ENCODE measurements at places on chromosomes 3 and 15.

DNA sequence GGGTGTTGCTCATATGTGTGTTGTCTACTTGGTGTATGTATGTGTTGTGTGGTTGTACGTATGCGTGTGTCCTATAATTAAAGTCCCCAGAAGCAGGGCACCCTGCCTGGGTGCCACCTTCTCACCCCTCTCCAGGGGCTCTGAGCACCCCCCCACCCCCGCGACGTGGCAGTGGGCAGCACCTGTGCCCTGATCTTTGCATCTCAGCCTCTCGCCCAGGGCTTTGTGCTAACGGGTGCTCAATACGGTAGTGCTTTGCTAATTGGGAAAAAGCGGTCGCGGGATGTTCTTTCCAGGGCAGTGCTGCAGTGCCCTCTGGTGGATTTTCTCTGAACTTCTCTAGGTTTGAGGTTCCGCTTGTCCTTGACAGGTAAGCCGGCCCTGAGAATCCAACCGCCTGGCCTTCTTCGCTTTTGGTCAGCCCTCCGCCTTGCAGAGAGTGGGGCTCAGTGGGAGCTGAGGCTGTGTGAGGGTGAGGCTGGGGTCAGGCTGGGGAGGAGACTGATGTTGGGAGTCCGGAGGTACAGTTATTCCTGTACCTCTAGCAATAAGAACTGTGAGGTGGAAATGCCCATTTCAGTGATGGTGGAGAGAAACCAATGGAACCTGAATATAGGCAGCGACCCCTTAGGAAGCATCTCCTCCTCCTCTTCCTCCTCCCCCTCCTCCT, 17.6 kb upstream of the EPHB3 start:
- peak; percentile 70 for DNase-seq

DNA sequence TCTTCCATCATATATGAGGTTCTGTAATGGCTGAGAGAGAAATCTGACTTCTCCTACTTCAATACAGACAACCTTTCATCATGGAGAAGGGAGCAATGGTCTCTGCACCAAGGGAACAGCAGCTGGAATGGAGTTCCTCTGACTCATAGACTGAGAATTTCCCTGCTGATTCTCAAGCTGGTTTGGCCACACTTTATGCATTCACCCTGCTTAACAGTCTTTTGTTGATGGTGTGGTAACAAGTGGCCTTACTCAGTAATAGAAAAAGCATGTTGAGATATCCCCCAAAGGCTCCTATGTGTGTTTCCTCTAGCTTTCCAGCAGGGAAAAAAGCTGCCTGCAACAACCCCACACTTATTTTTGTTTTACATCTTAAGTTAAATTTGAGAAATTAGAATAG, 138.1 kb downstream of the GREM1 start:
- DNase-seq: no peak

- DNase-seq: no peak
Observed at GRCh38 chr3:72336114-72336651, 512.1 kb downstream of the SHQ1 start.

DNA sequence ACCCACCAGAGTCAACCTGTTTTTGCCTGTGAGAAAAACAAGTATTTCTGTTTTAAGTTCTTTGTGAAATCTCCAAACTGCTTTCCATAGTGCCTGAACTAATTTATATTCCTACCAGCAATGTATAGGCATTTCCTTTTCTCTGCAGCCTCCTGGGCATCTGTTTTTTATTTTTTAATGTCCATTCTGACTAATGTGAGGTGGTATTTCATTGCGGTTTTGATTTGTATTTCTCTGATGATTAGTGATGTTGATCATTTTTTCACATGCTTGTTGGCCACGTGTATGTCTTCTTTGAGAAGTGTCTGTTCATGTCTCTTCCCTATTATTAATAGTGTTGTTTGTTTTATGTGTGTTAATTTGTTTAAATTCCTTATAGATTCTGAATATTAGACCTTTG, 820.5 kb downstream of the MCTP2 start:
- no peak for DNase-seq

GRCh38 chr3:111713833-111714232, 118.7 kb upstream of the ZBED2 start:
- DNase-seq: no peak

DNA sequence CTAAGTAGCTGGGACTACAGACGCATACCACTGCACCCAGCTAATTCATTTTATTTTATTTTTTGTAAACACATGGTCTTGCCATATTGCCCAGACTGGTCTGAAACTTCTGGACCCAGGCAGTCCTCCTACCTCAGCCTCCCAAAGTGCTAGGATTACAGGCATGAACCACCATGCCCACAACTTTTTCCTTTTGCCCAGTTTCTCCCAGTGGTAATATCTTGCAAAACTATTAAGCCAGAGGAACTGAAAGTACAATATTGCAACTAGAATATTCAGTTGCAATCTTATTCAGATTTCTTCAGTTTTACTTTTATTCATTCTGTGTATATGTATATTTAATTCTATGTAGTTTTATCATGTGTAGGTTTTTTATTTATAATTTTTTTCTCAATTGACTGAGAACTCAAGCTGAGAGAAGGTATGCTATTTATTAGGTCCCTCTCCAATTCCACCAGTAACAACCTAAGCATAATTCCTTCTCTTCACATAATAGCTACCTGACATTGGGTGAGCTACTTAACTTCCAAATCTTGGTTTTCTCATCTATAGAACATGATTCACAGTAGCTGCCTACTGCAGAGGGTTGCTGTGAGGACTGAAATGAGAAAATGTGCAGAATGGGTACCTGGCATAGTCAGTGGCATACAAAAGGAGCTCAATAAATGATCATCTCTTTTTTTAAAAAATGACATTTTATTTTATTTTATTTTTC, 30.8 kb downstream of the KLHL18 start:
- no peak for DNase-seq

DNA sequence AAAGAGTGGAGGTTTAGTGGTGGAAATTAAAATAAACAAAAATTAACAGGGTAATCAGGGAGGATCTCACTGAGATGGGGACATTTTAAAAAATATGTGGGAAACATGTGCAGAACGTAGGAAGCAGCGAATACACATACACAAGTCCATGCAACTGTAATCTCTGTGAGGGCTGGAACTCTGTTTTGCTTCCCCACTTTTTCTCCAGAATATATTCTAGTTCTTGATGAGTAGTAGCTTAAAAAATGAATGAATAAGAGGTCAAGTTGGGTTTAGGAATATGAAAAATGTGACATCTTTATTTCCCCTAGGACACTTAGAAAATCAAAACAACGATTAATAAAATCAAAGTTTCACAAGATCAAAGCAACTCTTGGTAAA, 312.2 kb upstream of the ZNF717 start:
- no peak for DNase-seq

- no peak for DNase-seq
Observed at GRCh38 chr15:80234883-80235282, 17.1 kb downstream of the CTXND1 start.

DNA sequence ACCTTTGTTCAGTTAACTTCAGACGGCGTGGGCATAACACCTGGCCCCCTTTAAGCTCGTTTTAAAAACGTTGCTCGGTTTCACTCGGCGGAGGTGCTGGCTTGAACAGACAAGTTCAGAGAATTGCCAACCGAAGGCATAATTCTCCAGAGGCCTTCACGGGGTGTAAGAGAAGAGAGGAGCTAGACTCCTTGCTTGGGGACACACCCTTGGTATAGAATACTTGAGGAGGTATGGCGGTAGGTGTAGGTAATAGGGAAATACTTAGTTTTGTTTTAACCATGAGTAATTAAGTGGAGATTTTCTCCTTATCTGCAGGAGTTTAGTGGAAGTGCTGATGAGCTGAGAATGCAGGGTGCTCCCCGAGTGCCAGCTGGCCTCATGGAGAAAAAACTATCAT, 921 bp downstream of the FBXL2 start:
- peak; percentile 6 for DNase-seq

DNA sequence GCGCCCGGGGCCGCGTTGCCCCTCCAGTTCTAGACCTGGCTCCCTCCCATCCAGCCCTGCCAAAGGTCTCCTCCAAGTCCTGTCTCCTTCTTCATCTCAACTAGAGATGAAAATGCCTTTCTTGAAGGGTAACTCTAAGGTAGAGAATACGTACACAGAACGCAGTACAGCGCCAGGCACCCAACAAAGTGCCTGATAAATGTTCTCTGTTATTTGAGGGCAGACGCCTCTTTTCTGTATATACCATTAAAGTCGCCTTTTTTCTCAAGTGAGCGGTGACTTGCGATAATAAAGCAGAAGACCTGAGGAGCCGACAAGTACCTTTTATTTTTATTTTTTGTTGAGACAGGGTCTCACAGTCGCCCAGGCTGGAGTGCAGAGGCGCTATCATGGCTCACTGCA, 809 bp downstream of the CRTAP start:
- DNase-seq: no peak

DNA sequence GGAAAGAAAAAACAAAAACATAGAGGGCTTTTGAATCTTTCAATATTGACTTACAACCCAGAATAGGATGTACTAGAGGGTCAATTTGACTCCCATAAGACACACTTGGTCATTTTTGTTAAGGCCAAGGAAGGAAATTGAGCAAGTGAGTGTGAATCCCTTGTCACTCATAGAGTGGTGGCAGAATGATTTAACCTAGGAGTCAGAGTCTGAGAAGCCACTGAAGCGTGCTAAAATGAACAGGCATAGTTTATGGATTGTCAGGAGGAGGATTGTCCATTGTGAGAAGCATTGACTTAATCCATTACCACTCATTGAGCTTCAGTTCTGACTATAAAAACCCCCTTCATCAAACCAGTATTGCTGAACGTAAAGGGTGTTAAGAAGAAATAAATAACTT, 8.2 kb upstream of the GCSAM start:
- DNase-seq: no peak

DNA sequence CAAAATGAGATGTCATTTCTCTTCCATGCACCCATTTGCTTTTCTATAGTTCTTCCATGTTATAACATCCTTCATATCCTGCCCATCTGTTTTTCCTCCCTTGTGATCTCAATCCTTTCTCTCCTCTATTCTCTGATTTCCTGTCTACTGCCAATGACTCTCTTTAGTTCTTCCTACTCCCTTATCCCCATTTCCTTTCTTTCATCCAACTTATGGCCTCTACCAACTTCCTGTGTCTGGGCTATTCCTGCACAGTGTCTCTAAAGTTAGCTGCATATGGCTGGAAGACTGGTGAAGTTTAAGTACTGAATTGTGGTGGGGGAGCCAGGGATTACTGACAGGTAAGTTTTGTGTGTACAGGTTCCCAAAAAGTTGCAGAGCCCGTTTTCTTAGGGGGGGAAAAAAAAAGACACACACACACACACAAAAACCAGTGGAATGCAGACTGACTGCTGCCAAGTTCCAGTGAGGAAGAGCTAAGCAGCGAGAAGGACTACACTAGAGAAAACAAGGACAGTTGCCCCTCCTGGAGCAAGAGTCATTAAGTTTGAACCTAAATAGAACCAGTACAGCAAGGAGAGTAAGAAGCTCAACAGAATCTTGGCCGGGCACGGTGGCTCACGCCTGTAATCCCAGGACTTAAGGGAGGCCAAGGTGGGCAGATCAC, 28.8 kb downstream of the XRN1 start:
- DNase-seq: no peak

DNA sequence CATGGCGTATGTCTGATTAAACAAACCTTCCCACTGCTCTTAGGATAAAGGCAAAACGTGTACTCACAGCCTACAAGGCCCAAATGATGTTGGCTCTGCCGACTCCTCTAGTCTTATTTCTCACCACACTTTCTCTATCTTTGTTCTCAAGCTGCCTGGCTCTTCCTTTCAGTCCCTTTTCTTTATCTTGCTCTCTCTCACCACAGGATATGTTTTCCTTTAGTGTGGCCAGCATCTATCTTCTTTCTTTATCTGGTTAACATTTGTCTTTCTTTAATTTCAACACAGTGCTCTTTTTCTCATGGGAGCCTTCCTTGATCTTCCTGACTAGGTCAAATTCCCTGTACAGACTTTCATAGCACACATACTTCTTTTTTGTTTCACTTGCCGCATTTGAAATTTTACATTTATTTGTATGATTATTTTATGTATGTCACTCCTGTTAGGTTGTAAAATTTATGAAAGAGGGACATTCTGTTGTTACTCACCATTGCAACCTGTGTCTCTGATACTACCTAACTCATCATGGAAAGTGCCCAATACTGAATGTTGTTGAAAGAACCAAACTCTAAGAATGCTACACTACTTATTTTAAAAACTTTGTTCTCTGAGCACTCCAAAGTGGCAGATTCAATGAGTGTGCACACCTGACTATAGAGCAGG, 328.9 kb upstream of the CBLB start:
- DNase-seq: no peak

DNA sequence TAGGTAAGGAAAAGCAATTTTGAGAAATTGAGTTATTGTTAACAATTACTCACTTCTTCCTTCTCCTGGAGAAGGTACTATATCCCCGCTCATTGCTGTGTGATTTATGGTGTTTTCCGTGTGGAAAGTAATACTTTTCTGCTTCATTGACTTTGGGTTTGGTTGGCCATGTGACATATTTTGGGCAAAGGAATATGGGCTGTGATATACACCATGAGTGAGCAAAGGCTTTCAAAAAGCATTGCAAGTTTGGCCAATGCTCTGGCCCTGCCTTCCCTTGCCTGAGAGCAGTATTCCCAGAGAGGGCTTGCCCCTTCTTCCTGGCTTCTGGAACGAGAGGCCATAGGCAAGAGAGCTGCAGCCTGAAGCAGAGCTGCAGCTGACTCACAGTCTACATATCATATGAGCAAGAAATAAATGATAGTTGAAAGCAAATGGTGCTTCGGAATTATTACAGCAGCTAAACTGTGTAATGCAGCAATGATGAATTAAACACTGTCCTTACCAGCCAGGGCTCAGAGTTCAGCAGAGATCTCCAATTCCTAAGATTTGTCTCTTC, 216.8 kb upstream of the CD96 start:
- DNase-seq: no peak

DNA sequence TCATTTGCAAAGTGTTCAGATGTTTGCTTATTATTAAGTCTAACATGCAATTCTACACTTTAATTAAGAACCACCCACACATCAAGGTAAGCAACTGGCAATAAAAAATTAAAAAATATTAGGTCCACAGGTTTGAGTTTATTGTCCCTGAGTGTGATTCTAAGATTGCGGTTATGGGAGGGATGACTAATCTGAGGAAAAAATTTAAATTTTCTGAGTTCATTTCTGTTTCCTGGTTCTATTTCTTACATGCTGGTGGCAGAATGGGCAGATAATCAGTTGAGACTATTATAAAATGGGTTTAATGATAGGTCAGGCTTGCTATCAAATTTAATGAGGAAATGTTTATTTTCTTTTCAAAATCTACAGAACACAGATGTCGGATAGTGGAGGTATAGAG, 105.9 kb downstream of the TP63 start:
- no peak for DNase-seq

DNA sequence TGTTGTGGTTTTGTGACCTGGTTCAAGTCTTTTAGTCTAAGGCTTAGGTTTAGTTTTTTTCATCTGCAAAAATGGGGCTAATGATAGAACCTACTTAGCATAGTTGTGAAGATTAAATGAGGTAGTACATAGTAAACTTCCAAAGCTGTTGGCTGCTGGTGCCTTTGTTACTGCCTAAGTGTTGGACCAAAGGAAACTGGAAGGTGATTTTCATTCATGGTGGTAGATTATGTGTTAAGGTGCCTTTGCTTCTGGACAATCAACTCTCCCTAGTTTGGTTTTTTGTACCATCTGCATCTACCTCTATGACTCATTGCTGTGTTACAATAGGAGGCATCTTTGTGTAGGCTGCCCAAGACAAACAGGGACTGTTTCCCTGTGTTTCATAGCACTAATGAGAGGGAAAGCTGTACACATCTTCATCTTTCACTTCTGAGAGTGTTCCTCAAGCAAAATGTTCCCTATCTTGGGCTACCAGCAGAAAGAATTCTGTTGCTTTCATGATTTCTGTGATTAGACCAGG, 3.2 kb downstream of the MAP2K1 start:
- no peak for DNase-seq
